ENCODE measurements at places on chromosomes 2 and 18.

GRCh38 chr2:62042944-62043343 lies 137.5 kb downstream of the COMMD1 start:
- no peak for DNase-seq

GRCh38 chr2:37851828-37852584 lies 73.1 kb upstream of the RMDN2 start:
- DNase-seq = no peak

DNA sequence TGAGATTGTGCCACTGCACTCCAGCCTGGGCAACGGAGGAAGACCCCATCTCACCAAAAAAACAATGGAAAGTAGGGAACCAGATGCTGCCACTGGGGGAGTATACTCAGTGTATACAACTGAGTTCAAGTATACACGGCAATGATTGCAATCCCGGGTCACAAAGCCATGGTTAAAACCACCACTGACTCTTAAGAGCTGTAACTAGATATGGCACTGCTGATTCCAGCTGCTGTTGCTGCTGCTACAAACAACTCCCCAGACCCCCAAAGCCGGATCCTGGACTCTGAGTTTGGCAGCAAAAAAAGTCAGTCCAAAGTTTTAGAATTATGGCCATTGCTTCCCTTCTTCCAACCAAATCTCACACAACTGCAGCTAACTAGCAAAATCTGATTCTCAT lies 43.7 kb upstream of the COX7A2L start:
- DNase-seq = no peak

- no peak for DNase-seq
Observed at GRCh38 chr2:20048488-20049448, 2.7 kb downstream of the LAPTM4A start.

DNA sequence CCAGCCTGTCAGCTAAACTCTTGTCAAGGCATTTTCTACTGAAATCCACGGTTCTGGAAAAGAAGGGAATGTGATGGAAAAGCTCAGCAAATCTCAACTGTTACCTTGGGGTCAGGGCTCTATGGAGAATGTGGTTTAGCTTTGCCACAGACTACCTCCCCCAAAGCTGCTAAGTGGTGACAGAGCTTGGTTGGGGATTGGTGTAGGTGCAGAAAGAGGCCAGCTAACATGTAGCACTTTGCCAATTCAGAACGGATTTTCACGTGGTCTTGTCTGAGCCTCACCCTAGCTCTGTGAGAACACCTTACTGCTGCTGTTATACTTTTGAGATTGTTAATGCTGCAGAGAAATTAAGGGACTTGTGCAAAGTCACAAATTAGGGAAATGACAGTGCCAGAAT lies 331.1 kb downstream of the RND3 start:
- no peak for DNase-seq

DNA sequence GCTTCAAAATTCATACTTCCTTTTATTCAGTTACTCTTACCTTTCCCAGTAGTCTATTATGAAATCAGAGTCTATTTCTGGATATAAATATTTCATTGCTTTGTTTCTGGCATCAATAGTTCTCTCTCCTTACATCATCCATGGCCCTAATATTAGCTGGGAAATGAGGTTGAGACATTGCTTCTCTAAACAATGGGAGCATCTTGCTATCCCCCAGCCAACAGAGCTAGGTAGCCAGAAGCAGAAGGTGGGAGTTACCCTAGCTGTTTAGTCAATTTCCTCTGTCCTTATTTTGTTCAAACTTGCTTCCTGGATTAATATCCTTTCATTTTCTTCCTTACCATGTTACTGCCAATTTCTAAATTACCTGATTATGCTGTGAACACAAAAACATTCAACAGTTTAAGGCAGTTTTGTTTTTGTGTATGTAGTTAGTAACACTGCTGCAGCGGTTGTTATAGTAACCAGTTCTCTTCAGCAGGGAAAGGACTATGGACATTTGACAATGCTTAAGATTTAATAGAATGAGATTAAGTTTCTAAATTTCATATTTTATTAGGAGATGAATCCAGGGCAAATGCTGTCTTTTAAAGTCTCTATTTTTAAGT lies 160.5 kb upstream of the KCNJ3 start:
- DNase-seq = no peak

- no peak for DNase-seq
Observed at GRCh38 chr18:48715711-48716361, 177.0 kb downstream of the CTIF start.

- DNase-seq = no peak
Observed at GRCh38 chr2:36333350-36334012, 22.1 kb upstream of the CRIM1 start.

GRCh38 chr2:83071914-83072313 lies 1387.2 kb downstream of the SUCLG1 start:
- no peak for DNase-seq

DNA sequence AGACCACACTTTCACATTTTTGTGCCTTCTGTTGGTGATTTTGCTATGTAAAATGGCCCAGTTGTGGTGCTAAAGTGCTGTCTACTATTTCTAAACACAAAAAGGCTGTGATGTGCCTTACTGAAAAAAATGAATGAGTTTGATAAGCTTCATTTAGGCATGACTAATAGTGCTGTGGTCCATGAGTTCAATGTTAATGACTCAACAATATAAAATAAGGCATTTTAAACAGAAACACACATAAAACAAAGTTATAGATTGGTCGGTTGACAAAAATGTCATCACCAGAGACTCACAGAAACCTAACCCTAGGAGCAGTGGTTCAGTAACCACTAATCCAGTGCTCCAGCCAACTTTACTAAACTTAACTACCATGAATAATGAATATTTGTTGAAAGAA lies 160.0 kb downstream of the DNAH6 start:
- DNase-seq = no peak

GRCh38 chr18:44811572-44812125 lies 131.0 kb downstream of the SETBP1 start:
- DNase-seq = no peak

DNA sequence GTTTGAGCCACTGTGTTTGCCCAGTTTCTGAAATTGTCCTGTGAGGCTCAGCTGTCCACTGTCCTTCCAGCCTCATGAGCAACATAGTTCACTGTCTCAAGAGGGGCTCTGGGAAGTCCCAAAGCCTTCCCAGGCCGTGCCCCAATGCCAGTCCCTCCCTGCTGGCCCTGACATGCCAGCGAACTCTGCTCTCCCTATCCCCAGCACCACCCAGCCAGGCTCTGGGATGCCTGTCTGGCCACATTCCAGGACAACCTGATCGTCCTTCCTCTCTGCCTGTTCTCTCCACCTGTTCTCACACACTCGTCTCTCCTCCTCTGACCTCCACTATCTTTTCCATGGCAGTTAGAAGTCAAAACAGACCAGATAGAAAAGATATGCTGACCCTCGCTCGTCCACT lies 278.0 kb upstream of the ID2 start:
- DNase-seq = no peak

- no peak for DNase-seq
Observed at GRCh38 chr2:9333591-9334171, 89.6 kb downstream of the ITGB1BP1 start.

GRCh38 chr2:211822686-211823335 lies 715.8 kb downstream of the ERBB4 start:
- DNase-seq = no peak

DNA sequence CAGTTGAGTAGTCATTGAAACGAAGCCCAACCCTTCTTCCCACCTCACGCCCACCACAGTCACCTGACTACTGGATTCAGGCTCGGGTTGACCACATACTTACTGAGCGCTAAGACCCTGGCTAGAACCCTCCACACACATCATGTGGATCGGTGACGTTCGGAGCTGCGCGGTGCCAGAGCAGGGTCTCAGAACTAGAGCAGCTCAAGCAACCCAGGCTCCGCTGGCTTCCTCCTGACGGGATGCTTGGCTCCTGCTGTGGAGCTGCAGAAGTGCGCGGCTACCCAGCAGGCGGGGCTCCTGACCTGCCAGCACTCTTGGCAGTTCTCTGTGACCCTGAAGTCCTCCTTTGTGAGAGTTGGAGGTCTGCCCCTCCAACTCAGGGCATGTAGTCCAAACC lies 90.6 kb upstream of the MBOAT2 start:
- DNase-seq = no peak

GRCh38 chr2:109726379-109727270 lies 67.5 kb upstream of the RGPD5 start:
- no peak for DNase-seq

DNA sequence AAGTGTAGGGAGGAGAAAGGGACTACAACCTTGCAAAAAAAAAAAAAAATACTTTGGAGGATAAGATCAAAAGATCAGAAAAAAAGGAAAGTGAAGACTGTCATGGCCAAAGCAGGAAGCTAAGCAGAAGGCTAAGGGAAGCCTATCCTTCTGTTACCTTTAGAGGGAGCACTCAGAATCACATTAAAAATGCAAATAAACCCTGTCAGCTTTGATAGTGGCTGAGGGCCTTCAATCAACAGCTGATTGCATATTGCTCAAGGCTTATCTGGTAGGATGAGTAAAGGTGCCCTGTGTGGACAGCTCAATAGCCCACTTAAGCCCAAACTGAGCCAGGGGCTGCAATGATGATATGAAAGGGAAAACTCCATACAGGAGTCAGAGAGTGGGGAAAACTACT lies 1021.2 kb downstream of the LRP1B start:
- DNase-seq = no peak

GRCh38 chr2:113072584-113072983 lies 4.8 kb downstream of the IL1F10 start:
- no peak for DNase-seq

DNA sequence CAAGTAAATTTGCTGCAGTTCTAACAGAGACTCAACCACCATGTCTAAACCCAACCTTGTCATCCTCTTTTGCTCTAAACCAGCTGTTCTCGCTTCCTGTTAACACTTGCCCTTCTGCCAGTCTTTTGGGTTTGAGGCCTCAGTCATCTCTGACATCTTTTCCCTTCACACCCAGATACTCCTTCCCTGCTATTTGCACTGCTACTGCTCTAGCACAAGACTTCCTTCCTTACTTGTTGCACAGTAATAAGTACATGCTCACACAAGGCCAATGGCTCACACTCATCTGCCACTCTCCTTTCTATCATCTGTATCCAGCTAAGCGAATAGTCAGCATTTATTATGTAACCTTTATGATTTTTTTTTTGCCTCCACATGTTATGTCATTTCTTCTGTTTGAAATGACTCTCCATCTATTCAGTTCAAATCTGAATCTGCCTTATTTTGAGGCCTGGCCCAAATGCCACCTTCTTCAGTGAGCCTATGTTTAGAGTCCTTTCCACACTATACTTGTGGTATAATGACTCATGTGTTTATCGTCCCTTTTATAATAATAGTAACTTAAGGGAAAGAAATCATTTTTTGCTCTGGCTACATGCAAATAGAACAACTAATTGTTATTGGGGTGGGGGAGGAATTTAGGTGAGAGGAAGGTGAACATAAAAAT lies 22.5 kb upstream of the CDKL4 start:
- DNase-seq = no peak

GRCh38 chr2:8102470-8102869 lies 579.4 kb upstream of the ID2 start:
- no peak for DNase-seq

- no peak for DNase-seq
Observed at GRCh38 chr2:12733846-12734245, 17.1 kb downstream of the TRIB2 start.

DNA sequence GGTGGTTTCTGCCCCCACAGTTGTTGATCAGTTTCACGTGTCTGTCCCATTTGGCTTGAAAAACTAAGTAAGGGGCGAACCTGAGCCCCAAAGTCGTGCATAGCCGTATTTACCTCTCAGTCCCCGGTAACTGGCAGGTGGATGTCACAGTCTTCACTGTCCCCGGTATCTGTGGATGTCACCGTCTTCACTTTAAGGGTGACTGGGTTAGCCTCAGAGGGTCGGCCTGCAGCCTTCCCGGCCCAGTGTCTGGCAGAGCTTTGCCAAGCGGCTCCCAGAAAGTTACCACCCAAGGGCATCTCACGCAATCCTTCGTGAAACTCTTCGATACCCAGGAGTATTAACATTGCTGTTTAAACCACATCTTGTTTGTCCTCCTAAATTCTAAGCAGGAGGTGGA lies 125.3 kb upstream of the CTDP1 start:
- no peak for DNase-seq

DNA sequence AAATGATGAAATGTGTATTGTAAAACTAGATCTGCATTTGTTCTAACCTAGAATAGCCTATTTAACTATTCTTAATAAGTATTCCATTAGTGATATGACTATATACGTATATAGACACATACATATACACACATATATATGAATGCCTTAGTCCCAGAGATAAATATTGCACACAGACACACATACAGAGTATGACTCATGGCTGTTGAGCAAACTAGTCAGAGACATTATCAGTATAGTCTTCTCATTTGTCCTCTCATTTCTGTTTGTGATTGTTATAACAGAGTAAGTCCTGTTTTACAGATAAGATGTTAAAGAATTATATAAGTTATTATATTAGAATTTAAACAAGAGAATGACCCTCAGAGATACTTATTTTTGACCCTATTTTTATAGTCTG lies 202.5 kb downstream of the CCDC102B start:
- no peak for DNase-seq

- peak; percentile 6 for DNase-seq
Observed at GRCh38 chr2:229920011-229920641, 1.7 kb downstream of the TRIP12 start.

DNA sequence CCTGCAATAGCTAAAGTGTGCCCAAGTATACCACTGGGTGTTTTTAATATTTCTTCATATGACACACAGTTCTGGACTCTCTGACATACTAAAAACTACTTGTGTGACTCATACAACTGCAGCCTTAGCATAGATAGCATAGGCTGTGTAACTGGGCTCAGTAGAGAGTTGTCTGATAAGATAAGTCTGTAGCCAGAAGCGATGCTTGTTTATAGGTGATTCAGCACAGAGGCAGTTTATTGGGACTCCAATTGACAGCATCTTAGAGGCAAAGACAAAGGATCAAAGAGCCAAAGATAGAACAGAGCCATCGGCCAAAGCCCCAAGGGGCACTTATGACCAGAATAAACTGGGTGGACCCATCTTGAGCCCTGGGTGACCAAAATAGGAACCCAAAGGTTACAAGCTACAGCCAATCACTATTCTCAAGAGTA lies 42.3 kb downstream of the AAK1 start:
- no peak for DNase-seq

DNA sequence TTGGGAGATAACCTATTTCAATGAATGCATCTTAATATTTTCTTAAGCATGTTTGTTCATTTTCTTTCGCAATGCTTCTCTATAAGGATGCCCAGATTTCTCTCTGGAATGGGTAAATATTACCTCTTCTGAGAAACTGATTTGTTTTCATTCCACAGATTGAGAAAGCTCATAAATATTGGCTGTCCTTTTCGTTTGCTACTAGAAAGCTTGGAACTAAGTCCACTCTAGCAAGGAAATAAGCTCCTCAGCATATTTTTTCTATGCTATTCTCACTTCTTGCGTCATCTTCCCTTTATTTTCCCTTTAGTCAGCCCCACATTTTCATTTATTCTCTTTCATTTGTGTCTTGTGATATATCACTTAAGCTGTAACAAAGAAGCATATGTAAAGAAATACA lies 76.3 kb downstream of the ANTXR1 start:
- DNase-seq = no peak

GRCh38 chr2:237616373-237616733 lies 11.0 kb upstream of the LRRFIP1 start:
- DNase-seq = no peak

- no peak for DNase-seq
Observed at GRCh38 chr18:49647496-49648168, 85.8 kb downstream of the LIPG start.
